ENCODE measurements at places on chromosomes 16 and 17.

- no peak for DNase-seq
These were observed 13.8 kb downstream of the PITPNM3 start for GRCh38 chr17:6542577-6542976.

- no peak for DNase-seq
These were observed 214.3 kb upstream of the N4BP1 start for GRCh38 chr16:48824271-48824670.

- no peak for DNase-seq
These were observed 149.3 kb downstream of the MSI2 start for GRCh38 chr17:57405491-57406072.

GRCh38 chr16:66489818-66490217 is 60.1 kb downstream of the TK2 start:
- DNase-seq = no peak

- DNase-seq = no peak
These were observed 34.6 kb upstream of the TAC4 start for GRCh38 chr17:49882434-49882833.
